A673 (cell line): ENCODE measurements at places on chromosomes 3 and 15. TPM values are rescaled to one million over a fixed set of nuclear protein-coding genes. Genes with fewer than 3 reads are reported as not detected.

RTP3 gene
- total RNA-seq = not detected in 2 replicates

DNA sequence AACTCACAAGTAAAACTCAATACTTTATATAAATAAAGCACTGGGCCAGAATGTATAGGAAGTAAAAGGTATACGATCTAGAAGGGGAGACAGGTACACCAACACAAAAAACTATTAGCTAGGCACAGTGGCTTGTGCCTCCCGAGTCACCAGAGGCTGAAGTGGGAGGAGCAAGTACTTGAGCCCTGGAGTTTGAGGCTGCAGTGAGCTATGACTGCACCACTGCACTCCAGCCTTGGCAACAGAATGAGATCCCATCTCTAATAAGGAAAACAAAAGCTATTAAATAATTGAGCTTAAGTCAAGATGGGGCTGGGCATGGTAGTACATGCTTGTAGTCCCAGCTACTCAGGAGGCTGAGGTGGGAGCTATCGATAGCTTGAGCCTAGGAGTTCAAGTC lies 17.0 kb downstream of the PIK3CB start:
- DNase-seq = no peak

DNA sequence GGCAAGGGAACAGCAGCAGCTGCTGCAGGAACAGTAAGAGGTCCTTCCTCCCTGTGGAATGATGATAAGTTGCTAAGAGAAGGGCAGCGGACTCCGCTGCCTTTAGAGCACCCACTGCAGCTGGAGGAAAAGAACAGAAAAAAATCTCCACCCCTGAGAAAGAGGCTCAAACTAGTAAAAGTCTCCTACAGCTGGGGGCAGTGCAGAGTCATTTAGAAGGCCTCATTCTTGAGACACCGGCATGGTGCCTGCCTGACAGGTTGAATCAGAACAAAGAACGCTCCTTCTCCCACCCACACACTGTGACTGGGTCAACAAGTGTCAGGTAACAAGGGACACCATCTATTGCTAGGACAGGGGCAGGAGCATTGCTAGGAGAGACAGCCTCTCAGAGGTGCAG lies 188.4 kb downstream of the ABHD5 start:
- peak; percentile 23 for DNase-seq

- DNase-seq = no peak
These were observed 341.1 kb upstream of the LRRC3B start for GRCh38 chr3:26281284-26281985.

GABRR3 gene
- total RNA-seq = not detected in 2 replicates

GRCh38 chr3:81760215-81760614 lies 1.2 kb downstream of the GBE1 start:
- no peak for DNase-seq

DNA sequence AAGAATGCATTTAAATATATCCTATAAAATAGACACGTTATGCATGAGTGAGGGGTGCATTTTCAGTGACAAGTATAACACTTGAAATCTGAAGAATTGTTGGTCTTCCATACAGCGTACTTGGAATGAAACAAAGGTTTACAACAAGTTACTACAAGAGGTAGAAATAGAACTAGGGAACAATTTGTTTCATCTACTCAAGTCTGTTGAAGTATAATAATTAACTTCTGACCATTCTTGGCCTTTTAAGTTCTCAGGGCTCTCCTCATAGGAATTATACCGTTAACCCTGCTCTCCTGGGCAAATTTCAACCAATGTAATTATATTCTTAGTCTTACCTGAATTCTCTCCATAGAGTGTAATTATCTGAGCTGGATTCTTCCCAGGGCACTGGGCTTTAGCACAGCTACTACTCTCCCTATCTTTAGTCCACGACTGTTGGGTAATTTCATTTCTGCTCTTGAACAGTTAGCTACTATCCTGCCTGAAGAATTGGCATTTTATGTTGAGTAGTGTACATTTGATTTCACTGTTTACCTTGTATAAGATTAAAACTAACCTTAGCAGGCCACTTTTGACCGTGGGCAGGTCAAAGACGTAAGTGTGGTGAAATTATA lies 100.6 kb downstream of the UBE2E2 start:
- DNase-seq = no peak

DNA sequence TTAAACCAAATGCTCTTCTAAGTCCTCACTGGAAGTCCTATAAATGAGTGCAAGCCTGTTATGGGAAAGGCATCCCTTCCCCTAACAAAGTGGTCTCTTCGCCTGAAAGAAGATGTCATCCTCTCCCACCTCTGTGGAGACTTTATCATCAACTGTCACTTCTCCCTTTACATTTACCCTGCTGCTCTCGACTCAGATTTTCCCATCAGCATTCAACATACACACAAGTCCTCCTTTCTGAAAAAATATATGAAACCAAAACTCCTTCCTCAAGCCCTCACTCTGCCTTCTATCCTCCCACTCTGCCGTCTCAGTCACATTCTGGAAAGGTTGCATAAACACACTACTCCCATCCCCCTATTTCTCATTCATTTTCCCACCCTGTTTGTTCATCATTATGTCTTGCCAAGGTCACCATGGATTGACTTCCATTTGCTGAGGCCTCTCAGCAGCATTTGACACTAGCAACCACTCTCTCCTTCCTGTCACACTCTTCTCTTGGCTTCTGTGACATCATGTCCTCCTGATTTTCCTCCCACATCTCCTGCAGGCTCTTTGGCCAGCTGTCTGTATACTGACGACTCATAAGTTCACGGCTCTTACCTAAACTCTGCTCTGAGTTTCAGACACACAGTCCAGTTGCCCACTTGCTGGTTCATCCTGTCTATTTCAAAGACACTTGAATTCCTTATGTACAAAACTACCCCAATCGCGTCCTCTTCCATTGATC lies 70.3 kb upstream of the SMAD3 start:
- DNase-seq = no peak

THBS1 gene
- 0.76 and 0.80 TPM in 2 replicates for total RNA-seq

BFSP2 gene
- total RNA-seq = not detected in 2 replicates

DNA sequence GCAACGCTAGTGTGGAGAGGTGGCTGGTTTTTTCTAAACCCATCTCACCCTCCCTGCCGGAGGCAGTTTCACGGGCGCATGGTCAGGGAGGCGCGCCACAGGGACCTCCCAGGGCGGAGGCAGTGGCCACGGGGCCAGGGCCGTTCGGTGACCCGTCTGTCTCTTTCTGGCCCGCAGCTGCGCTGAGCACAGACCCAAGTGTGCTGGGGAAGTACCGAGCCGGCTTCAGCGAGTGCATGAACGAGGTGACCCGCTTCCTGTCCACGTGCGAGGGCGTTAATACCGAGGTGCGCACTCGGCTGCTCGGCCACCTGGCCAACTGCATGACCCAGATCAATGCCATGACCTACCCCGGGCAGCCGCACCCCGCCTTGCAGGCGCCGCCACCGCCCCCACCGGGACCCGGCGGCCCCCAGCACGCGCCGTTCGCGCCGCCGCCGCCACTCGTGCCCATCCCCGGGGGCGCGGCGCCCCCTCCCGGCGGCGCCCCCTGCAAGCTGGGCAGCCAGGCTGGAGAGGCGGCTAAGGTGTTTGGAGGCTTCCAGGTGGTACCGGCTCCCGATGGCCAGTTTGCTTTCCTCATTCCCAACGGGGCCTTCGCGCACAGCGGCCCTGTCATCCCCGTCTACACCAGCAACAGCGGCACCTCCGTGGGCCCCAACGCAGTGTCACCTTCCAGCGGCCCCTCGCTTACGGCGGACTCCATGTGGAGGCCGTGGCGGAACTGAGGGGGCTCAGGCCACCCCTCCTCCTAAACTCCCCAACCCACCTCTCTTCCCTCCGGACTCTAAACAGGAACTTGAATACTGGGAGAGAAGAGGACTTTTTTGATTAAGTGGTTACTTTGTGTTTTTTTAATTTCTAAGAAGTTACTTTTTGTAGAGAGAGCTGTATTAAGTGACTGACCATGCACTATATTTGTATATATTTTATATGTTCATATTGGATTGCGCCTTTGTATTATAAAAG lies 1.8 kb downstream of the HES1 start:
- peak; percentile 74 for DNase-seq

GRCh38 chr3:9615003-9615628 lies 34.2 kb upstream of the MTMR14 start:
- no peak for DNase-seq

SLC25A36 gene
- 43.5 and 52.0 TPM in 2 replicates for total RNA-seq

SPTBN5 gene
- 2.4 and 3.2 TPM in 2 replicates for total RNA-seq

- DNase-seq = no peak
These were observed 8.3 kb downstream of the ZNF710 start for GRCh38 chr15:90009301-90010022.

- no peak for DNase-seq
These were observed 14.3 kb upstream of the FBXL22 start for GRCh38 chr15:63582718-63583426.

- DNase-seq = no peak
These were observed 2.8 kb upstream of the CAND2 start for GRCh38 chr3:12793701-12794100.

DNA sequence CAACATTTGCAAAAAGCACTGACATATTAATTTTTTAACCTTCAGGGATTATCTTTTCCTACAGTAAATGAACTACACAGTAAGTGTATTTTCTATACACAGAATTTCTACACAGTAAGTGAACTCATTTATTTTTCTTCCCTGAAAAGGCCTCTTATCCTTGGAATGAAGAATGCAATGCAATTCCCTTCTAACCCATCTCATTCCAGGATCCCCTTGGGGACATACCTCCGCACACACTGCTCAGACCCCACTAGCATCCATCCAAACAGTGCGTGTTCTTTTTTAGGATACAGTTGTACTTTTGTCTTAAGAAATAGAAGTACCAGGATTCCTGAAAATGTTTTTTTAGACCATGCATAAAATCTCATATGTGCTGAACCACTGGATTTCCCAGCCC lies 152.8 kb downstream of the UACA start:
- DNase-seq = no peak

DNA sequence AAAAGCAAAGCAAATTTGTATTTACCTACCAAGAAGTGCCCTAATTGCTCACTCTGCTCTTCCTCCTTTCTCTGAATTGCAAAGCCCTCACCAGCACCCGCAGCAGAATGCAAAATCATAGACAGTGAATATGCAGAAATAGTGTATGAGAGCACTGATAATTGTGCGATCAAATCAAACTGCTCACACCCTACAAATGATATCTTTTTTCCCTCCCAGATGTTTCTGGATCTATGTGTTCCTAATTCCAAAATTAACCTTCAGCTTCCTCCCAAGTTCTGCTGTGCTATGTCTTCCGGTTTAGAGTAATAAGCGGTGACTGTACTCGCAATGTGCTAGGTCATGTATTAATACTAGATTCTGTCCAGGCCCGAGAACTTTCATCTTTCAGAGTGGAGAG lies 3.4 kb downstream of the GHSR start:
- no peak for DNase-seq

CX3CR1 gene
- not detected in 2 replicates for total RNA-seq

DNA sequence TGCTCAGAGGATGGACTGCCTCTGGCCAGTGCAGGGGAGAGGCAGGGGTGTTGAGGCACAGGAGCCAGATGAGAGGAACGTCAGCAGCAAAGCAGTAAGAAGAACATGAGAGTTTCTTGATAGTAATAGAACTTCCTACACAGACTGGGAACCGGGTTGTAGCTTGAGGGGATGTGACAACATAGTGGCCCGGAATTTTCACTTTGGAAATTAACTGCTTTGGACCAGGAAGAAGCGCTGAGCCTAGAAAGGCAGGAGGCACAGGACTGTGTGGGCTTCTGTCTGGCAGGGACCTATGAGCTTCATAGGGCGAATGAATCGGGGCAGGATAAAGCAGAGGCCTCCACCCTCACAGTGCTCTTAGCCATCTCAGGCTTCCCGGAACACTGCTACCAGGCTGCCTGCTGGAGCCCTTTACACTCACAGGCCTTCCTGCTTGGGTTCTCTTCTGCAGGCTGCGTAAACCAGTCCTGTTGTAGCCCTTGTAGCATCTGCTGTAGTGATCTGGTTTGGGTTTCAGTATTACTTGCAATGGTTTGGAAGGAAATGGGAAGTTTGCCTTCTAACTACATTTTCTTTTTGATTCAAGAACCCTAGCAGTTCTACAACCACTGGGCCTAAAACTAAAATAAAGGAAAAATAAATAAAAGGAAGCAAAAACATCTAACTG lies 3.3 kb upstream of the ADPGK start:
- DNase-seq = no peak

- DNase-seq = peak; percentile 62
These were observed at the start of gene ADPRH for GRCh38 chr3:119579366-119580066. Gene ADPRH, plus strand, starts transcription at chr3:119579492. Its CDS starts 2,678 bp downstream, at chr3:119582170.

DNA sequence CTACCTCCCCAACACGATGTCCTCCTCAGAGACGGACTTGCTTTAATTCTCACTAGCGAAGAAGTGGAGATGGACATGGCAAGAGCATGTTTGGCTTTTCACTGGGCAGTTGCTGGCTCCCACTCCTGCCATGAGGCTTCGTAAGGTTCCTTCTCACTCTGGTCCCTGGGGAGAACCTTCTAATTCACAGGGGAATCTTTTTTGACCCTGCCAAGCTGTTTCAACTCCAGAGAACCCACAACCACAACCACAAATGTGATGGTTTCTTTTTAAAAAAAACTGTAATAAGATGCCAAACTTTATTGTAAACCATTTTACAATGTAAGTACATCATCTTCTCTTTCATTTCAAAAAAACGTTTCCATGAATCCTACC lies 1.6 kb upstream of the MUSTN1 start:
- no peak for DNase-seq

GRCh38 chr15:47872869-47873432 lies 155.6 kb downstream of the SEMA6D start:
- DNase-seq = no peak

GRCh38 chr3:154120961-154121700 lies at the start of gene ARHGEF26:
Gene ARHGEF26, plus strand, starts transcription at chr3:154121390. Its CDS starts 603 bp downstream, at chr3:154121993.
- peak; percentile 83 for DNase-seq

DNA sequence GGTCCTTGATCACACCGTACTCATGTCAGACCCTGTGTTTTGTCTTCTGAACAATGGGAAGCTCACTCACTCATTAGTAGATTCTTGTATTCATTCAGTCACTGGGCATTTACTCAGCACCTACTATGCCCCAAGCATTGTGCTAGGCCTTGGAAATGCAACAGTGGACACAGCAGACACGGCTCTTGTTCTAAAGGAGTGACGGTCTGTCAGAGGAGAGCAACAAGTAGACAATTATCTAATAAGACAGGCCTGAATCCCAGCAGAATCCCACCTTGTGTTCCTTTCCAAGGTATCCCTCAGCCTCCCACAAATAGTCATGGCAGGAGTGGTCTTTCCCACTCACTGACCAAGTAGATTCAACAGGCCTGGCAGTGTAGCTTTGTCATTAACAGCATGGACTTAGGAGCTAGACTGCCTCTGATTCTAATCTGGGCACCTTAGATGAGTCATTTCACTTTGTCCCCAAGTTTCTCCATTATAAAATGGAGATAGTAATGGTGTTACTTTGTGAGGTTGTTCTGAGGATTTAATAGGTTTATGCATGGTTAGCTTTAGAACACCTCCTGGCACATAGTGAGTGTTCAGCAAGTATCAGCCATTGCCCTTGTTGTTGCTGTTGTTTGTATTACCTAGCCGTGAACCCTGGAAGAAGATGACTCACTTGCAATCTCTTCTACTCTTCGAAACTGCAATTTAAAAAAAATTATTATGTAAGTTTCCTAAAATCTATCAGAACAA lies 69.1 kb downstream of the SSUH2 start:
- no peak for DNase-seq

DNA sequence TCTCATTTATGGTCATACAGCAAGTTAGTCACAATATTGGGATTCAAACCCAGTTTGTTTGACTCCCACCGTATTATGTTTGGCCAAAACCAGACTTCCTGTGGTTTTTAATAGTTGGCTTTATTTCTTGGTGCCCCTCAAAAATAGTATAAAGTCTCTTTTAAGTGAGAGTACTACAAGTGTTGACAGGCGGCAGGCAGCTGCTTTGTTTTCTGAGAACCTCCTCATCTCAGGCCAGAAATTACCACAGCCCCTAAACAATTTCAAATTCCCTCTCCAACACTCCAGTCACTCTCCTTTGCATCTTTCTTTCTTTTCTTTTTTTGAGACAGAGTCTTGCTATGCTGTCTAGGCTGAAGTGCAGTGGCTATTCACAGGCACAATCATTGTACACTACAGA lies 121.5 kb downstream of the POLR2M start:
- DNase-seq = no peak
